H7 (cell line): ENCODE measurements at places on chromosomes 1 and 21. TPM values are rescaled to one million over a fixed set of nuclear protein-coding genes. Genes with fewer than 3 reads are reported as not detected.

DNA sequence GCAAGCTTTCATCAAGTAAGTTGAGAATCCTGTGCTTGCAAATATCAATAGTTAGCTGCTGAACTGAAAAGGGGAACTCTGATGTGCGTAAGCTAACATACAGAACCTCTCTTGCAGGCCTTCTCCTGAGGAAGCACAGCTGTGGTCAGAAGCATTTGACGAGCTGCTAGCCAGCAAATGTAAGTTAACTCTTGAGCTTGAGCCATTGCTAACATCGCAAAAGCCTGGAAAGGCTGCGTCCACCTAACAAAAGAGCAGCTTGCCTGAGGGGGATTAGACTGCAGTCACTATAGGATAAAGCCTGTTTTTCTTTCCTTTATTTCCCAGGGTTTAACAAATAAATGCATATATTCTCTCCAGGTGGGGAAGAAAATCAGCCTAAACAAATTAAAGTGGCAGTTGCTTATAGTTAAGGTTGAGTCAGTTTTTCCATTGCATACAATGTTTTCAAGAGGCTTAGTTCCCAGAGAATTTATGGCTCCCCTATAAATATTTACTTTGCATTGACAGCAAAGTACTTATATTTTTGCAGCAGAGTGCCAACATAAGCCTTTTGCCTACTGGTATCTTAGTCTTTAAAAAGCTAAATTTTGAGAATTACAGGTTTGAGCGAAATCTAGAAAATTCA is 1.5 kb downstream of the RGS2 start:
- DNase-seq = no peak

DNA sequence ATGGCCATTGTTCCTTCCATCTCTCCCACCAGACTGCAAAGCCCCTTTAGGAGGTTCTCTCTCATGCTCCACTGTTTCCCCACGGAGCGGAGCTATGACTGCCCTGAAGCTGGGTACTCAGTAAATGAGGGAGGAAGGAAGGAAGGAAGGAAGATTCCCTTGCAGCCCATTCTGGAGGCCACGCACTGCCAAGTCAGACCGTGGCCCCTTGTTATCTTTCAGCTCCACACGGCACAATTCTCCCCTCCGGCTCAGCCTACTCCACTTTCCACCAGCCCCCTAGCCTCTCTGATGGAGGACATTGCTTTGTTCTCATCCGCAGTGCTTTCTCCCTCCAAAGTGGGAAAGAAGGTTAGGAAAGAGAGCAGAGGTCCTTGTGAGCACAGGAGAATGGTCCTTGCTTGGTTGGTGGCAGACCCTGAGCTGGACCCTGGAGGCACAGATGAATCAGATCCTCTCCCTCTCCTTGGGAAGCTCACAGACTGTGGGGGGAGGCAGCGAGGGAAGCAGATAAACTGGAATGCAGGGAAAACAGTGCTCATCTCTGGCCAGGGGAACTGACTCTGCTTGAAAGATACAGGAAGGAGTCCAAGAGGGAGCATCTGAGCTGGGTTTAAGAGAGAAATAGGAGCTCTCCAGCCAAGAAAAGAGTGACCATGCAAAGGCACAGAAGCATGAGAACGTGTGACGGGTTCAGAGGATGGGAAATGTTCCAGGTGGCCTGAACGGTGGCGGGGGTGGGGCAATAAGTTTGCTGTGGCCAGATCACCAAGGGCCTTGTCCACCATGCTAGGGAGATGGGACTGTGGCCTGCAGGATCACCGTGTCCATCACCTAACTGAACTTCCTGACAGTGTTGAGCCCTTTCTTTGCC is 52.6 kb downstream of the GLIS1 start:
- no peak for DNase-seq

DNA sequence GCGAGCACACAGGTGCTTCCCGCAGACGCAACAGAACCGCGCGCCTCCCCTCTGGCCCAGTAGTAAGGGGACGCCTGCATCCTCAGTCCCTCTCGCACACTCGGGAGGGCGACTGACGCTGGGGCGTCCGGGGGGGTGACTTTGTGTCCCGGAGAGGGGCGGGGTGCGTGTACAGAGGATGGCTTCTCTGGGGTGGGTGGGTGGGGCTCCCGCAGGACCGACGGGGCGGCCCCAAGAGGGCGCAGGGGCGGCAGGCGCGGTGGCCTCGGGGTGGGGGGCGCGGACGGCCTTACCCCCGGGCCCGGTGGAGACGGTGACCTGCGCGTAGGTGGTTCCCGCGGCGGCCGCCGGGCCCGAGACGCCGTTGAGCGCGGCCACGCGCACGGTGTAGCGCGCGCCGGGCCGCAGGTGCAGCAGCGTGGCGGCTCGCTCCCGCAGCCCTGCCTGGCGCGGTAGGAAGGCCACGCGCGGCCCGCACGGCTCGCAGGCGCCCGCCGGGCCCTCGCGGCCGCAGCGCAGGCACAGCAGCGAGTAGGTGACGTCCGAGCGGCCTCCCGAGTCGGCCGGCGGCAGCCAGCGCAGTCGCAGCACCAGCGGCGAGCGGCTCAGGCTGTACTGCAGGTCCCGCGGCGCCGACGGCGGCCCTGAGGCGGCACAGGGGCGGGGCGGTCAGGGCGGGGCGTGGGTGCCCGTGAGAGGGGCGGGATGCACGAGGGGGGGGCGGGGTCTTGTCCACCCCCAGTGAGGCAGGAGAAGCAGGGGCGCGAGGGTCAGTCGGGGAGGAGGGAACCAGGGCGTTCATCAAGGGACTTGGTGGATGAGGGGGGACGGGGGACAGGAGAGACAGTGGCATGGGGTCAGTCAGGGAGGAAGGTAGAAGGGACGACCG is 12.1 kb downstream of the EPHA10 start:
- peak; percentile 90 for DNase-seq

- peak; percentile 30 for DNase-seq
Observed at GRCh38 chr1:162091681-162092524, 22.4 kb downstream of the NOS1AP start.

- peak; percentile 10 for DNase-seq
Observed at GRCh38 chr1:243513726-243514491, 258.1 kb downstream of the SDCCAG8 start.

- DNase-seq = no peak
Observed at GRCh38 chr1:39713557-39713956, 22.3 kb upstream of the HPCAL4 start.

DNA sequence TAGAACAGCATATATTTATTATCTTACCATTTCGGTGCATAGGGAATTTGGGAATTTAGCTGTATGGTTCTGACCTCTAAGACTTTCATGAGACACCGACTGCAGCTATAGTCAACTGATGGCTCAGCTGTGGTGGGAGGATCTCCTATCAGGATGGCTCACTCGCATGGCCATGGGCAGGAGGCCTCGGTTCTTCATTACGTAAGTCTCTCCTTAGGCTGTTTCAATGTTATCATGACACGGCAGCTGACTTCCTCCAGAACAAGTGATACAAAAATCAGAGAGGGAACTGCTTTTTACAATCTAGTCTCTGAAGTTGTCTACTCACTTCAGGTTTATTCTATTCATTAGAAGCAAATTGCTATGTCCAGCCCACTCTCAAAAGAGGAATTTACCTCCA is 13.3 kb upstream of the CAPN8 start:
- DNase-seq = no peak

- DNase-seq = no peak
Observed at GRCh38 chr1:18174037-18174436, 66.4 kb downstream of the IGSF21 start.

DNA sequence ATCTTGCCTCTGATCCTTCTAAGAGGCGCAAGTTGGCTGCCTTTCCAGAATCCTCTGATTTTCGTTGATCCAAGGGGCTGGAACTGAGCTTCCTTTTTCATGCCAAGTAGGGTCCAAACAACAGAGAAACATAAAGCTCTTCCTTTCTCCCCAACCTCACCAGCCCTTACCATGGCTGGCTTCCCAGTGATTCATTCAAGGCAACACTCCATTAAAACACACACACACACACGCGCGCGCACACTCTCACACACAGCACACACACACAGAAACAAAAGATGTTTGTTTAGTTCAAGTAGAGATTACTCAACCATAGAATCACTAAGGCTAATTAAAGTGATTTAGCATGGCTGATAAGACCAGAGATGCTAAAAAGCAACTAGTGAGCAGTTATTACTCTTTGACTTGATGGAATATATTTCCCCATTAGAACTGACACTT is 13.0 kb upstream of the GUCA2A start:
- DNase-seq = no peak

DNA sequence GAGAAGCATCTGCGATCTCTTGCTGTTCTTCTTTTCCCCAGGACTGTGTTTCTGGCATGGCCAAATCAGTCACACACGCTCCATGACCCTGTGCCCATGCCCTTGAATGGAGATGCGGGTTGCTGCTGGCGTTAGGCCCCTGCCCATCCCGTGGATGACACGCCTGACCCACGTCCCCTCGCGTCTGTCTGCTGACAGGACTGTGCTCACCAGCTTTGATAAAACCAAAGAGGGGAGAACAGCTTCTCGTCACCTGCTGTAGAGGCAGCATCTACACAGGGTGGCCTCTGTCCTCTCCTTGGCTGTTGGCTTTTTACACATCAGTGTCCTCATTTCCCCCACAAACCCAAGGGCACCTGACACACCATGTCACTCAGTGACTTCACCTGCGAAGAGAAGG is 6.9 kb downstream of the MT1HL1 start:
- DNase-seq = no peak

DNA sequence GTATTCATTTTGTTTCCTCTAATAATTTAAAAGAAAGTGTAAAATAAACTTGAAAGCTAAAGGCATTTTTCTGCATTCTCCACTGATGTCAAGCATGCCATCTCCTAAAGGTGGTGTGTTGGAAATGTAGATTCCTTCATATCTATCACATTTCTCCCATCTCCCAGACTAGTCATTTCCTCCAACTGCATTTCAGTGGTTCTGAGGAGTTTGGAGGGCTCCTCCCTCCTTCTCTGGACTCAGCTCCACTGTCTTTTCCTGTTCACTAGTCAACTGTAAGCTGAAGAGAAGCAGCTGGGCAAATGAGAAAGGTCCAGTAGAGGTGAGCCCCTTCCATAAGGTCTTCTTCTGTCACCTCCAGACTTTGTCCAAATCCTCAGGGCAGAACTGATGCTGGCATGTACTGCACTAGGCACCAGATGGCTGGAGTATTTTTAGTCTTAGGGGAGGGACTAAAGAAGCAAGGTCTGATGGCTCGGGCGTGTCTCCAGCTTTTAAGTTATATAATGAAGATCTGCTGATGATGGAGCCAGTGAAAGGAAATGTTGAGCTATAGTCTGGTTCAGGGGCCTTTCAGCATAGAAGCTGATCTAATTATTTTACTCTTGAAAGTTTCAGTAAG is 186.1 kb downstream of the NTNG1 start:
- DNase-seq = no peak

GRCh38 chr1:185894791-185895190 is 160.6 kb downstream of the HMCN1 start:
- DNase-seq = no peak

DNA sequence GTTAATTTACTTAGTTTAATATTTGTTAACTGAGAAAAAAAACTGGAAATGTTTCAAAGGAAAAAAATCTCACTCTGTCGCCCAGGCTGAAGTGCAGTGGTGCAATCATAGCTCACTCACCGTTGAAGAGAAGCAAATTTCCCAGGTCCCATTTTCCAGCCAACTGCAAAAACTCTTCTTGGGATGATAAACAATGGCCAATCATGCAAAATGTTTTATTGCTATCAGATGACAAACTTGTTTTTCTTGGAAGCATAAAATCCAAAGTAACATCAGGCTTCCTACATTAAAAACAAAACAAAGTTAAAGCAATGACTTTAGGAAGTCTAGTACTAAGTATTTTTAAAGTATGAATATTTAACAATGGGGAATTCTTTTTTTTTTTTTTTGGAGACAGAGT is 84.9 kb downstream of the LYST start:
- no peak for DNase-seq

DNA sequence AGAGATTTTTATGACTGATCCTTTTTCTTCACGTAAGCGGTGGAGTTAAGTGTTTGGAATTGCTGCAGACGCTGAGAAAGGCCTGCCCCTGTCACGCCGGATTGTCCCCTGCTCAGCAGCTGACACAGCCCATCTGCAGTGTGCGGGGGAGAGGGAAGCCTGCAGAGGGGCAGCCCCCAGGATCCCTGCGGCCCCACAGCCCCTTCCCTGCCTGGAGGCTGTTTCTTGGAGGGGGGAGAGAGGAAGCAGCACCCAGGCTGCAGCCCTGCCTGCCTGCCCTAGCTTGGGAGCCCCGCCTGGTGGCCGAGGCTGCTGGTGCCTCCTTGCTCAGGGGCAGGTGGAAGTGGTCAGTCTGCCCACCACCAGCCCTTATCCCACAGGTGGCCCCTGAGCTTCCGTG is 50.7 kb downstream of the PRDM16 start:
- no peak for DNase-seq

GRCh38 chr21:33441489-33442477 is 38.0 kb downstream of the TMEM50B start:
- no peak for DNase-seq

- no peak for DNase-seq
Observed at GRCh38 chr1:153220606-153221303, 3.4 kb downstream of the PRR9 start.

DNA sequence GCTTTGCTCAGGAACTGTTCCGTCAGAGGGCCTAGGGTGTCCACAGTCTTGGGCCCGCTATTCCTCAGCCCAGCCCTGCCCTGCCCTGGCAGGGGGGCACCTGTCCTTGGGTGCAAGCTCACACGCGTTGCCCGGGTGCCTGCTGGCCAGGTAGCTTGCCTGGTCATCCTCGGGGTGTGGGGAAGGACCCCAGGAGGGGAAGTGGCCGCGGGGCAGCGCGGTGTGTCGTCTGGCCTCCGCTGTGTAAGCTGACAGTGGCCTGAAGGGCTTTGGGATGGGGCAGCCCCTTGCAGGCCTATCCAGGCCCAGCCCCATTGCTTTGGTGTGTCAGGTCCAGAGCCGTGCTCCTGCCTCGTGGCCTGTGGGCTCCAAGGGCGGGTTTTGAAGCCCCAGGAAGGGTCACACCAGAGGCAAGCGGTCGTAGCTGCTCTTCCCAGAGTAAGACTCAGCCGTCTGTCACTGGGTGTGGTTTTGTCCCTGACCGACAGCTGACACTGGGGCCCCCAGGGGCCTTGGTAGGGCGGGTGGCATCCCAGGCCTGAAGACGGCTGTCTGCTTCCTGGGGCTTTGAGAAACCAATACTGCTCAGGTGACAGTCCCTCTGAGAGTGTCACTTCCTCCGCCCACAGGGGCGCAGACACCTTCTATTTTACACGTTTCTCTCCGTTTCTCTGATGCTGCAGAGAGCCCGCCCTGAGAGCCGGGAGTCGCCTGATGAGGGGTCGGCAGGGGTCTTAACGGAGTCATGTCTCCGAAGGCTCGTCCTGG is 72.1 kb downstream of the SKI start:
- DNase-seq = no peak

- no peak for DNase-seq
Observed at GRCh38 chr1:217917281-217917887, 286.2 kb downstream of the SPATA17 start.

Gene PFKFB2
- 12.7 and 16.6 TPM in 2 replicates for total RNA-seq

Gene HAPLN2
- 0.73 and 1.3 TPM in 2 replicates for total RNA-seq

Gene TMEM52
- total RNA-seq = 24.1 and 29.4 TPM in 2 replicates

Gene ATP8B2
- 62.0 and 73.2 TPM in 2 replicates for total RNA-seq

Gene NEK2
- total RNA-seq = 58.3 and 82.0 TPM in 2 replicates

Gene RIPPLY3
- total RNA-seq = 0.52 and 0.94 TPM in 2 replicates

Gene LDLRAD1
- not detected in 2 replicates for total RNA-seq

Gene SPSB1
- total RNA-seq = 4.2 and 6.5 TPM in 2 replicates

Gene FYB2
- not detected in 2 replicates for total RNA-seq

Gene SPRR4
- not detected in 2 replicates for total RNA-seq

Gene LMOD1
- total RNA-seq = 0.42 and 0.48 TPM in 2 replicates

Gene ZNF687
- total RNA-seq = 81.3 and 103 TPM in 2 replicates

Gene SUSD4
- 0.07 and 4.1 TPM in 2 replicates for total RNA-seq

Gene NUDC
- 65.3 and 76.4 TPM in 2 replicates for total RNA-seq

Gene LIN28A
- 863 and 868 TPM in 2 replicates for total RNA-seq

Gene UQCRH
- total RNA-seq = 909 and 1,018 TPM in 2 replicates

Gene PANK4
- 62.5 and 79.0 TPM in 2 replicates for total RNA-seq

Gene SLC9C2
- not detected in 2 replicates for total RNA-seq

Gene CD101
- 0.31 and 0.70 TPM in 2 replicates for total RNA-seq
